ENCODE measurements at places on chromosomes 3 and 15.

DNA sequence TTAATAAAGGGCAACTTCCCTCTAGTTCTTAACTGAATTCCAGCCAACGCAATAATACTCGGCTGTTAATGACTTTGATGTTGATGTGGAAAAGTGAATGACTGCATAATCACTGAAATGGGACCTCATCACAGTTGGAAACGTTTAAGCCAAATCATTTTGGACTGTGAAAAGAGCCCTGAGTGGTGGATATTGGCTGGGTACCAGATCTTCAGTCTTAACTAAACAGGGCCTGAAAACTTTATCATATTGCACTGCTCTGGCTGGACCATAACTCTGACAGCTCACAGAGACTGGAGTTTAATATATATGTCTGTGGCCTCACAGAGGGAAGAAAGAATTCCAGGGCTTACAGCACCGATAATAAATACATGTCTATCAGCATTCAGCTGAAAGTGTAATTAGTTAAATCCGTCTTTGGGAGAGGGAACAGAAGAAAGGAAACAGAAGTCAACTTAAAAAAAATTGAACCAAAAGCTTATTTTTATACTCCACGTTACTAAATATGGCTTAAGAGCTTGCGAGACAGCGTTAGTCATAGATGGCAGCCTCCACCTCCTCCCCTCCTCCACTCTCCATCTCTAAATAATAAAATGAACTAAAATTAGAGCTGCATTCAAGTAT is 222.3 kb upstream of the CDIN1 start:
- DNase-seq = peak; percentile 52

GRCh38 chr3:149828390-149828789 is 15.4 kb downstream of the RNF13 start:
- no peak for DNase-seq

DNA sequence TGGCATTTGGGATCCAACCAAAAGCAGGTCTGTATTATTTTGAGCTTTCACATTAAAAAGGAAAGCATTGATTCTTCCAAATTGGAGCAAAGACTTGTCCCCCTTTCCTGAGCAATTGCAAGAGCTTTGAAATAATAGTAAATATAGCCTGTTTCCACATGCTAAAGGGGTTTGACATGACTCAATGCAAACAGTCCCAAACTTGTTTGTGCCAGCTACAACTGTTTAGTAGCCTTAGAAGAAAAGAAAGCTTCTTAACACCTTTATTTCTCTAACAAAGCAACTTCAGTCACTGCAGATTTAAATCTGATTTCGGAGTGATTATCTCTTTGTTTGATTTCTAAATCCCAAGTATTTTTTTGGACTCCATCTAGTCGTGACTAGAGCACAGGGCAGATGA is 180.2 kb downstream of the SEMA6D start:
- DNase-seq = no peak

- no peak for DNase-seq
Measured at GRCh38 chr15:53110999-53111398, 320.9 kb upstream of the ONECUT1 start.

DNA sequence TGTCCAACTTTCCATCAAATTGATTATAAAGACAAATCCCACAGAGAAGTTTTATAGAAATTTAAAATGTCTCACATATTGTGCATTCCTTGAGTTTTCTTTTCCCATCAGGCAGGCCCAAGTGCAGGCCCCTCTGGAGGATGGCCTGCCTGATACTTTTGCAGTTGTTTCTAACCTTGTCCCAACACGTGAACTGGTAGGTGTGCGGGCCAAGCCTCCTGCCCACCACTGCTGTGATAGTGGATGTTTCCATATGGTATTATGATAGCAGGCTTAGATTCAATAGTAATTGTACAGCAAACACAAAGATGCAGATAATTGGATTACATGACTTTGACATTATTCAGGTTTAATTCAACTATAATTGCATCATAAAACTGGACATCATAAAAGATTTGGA is 1.4 kb downstream of the P2RY12 start:
- no peak for DNase-seq
